ENCODE measurements at places on chromosomes 5 and 9.

DNA sequence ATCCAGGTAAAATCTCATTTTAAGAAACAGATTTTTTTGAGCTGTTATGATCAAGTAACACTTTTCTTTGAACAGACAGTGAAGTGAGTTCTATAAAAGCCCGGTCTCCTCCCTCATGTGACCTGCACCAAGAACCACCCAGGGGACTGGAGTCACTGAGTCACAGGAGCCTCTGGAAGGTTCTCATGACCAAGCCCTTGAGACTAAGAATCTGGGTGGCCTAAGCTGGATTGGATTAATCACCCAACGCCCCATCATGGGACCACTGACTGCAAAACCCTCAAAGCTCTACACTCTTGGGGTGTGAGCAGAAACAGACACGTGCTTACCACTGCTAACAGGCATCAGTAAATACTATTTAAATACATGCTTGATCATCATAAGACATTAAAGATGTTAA is 48.4 kb downstream of the SECISBP2 start:
- no peak for DNase-seq

DNA sequence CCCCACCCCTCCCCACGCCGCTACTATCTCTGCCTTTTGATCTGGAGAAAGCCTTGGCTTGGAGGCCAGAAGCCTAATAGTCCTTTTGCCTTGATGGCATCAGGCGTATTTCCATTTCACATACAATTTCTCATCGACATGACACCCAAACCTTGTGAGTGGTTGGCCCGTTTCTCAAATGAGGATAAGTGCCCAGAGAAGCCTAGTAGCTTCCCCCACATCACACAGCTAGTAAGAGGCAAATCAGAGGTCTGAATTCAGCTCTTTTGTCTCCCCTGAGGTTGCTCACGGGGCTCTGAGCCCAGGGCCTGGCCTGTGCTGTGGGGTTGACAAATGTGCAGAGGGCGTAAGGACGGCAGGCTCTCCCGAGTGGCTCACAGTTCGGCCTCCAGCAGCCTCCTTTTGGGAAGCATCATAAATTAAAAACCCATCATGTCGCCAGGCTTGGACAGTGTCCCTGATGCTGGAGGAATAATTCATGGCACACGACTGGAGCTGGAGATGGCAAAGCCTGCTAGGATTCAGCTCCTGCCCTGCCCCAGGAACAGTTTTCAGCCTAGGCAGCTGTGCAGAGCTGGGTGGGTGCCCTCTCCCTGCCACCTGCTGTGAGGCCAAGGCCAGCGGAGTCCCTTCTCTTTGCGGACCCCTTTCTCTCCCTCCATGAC is 263.8 kb downstream of the NSG2 start:
- no peak for DNase-seq

DNA sequence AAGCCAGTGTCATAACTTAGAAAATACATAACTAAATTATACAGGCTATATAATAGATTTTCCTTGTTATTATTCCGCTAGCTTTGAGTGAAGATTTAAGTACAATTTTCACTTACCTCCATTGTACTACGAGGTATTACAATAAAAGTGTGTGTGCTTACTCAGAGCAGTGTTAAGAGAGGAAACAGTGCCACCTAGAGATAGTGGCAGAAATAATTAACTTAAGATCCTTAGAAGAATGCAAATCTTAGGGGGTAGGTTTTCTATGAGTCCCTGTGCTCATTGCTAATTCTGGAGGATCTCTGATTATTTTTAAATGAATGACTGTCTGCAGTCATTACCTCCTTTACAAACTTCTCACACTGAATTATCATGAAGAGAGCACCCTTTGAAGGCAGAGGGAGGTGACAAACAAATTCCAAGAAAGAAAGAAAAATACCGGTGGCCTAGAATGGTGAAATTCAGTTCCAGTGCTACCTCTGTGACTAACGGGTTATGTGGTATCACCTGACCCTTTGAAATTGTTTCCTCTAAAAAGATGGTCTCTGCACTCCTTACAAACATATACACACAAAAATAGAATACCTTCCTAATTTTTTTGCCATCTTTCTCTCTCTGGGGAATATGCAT is 379.8 kb downstream of the TRIM36 start:
- no peak for DNase-seq

DNA sequence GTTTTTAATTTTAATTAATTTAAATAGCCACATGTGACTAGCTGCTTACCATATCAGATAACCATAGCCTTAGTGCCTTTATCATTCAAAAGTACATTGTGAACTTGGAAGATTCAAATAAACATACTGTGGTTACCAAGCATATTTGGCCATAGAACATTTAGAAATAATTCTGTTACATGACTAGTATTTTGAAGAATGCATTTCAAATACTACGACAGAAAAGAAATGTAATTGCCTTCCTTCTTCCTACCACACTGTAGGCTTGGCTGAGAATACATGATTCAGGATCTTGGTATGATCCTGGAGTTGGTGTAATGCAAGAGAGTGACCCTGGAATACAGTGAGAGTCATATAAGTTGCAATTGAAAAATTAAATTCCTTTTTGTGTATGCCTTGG is 109.7 kb upstream of the PCA3 start:
- DNase-seq = no peak

DNA sequence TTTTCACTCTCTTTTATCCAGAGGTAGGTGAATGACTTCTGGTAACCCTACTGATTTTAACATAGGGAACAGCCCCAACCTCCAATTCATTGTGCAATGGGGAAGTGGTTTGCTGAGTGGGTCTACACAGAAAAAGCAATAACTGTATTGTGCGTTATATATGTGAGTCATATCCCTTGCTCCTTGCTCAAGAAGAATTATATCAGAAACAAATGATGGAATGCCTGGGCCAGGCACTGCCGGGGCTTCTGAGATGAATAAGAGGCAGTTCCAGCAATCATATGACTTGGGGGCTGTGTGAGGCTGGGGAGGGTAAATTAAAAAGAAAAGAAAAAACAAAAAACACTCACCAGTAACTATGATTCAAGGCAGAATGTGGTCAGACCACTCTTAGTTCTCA is 79.2 kb upstream of the ABCA1 start:
- DNase-seq = no peak

DNA sequence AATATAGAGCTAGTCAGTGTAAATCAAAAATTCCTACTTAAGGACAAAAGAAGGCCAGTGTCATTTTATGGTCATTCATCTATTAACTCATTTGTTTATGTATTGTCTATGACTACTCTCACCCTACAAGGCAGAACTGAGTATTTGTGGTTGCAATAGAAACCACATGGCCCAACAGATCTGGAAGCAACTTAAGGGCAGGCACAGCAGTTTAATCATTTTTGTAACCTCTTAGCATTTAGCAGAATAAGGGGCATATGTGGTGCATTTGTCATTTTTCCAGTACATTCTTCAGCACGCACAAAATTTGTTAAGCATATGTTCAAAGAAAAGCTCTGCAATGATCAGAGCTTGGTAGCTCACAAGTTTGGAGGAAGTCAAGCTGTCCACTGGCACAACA is 1.1 kb downstream of the FKBP15 start:
- no peak for DNase-seq

DNA sequence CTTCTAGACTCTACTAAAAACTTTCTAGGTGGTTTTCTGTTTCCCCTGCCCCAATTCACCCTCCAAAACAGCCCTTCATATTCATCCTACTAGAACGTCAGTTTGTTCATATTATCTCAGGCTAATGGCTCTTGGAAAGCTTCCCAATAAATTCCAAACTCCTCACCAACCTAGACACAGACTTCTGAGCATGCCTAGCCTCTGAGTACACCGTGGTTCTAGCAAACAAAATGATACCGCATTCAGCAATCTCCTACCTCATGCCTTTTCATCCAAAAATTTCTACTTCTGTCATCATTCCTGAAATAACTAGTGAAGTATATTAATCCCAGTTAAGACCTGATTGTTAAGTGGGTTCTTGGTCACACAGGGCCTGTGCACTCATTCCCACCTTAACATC is 46.5 kb upstream of the NR5A1 start:
- DNase-seq = no peak

DNA sequence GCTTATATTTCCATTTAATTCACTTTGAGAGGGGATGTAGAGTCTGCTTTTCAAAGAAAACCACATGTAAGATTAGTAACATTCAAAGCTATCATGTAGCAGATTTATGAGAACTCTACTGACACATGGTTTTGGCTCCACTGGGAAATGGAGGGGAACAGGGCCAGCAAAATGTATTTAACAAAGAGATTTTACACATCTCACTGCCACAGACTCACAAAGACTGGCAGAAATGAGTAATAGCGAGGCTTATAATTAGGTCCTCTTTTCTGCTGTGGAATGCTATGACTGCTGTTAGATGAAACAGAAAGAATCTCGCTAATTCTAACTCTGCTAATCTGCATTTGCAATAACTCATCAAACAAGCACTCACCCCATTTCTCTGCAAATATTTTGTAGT is 4.5 kb downstream of the DAP start:
- DNase-seq = no peak

DNA sequence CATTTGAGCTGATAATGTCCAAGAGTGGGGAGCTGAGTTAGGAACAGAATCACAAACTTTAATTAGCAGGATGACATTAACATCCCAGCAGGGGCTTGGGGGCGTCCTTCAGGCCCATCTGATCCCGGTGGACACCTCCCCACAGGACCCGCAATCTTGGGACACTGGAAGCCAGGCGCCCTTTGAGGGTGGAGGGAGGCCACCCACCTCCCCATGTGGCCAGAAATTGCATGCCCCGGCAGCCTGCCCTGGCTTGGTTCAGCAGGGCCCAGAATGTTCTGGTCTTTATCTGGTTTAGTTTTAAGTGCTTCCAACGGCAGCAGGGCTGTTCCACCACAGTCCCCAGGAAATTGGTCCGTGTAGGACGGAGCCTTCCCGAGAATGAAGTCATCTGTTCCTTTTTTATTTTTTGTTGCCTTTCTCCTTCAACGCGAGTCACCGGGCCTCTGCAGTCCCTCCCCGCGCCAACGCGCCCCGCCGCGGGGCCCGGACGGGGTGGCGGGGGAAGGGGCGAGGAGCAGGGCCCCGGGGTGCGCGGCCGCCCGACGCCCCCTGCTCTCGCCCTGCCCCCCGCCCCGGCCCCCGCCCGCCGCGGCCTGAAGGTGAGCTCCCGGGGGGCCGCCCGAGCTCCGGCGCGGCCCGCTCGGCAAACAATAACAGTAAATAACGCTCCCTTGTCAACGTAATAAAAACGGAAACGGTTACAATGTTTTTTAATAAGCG is 207.9 kb downstream of the C9orf50 start:
- no peak for DNase-seq

- no peak for DNase-seq
Observed at GRCh38 chr5:81305785-81306184, 4.4 kb downstream of the ZCCHC9 start.

DNA sequence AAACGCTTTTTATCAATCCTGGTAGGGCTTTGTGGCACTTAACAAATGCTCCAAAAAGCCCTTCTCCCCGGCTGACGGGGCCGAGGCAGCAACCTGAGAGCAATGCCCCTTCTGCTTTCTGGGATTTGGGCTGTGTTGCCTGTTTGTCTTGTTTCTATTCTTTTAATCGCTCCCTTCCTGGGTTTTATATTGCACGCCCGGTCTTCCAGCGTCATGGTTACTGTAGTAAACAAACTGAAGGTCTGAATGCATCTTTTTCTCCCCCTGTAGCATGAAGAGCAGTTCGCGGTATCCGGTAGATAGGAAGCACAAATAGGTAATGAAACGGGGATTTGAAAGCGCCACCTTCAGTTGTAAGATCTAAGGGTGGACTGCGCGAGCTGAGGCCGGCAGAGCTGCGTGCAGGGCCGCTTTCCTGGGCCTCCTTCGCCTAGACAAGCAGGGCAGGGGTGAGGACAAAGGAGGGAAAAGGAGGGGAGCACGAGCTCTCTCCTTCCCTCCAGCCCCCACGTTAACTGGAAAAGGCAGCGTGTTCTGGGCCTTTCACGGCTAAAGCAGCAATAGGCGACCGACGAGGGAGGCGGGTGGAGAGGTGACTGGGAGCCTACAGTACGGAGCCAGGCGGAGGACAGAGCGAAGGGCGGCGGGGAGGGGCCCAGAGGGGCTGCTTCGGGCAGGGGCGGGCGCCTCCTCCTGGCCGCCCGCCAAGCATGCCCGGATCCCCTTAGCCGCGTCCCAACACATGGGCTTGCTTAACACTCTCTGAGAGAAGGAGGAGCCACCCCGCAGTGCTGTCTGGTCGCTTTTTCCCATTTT is 49.3 kb upstream of the ZNF366 start:
- no peak for DNase-seq

- no peak for DNase-seq
Observed at GRCh38 chr9:22240619-22241018, 206.0 kb upstream of the DMRTA1 start.

GRCh38 chr9:131875828-131876485 is 136.1 kb upstream of the RAPGEF1 start:
- DNase-seq = no peak

- DNase-seq = no peak
Observed at GRCh38 chr9:13127131-13127530, 152.4 kb downstream of the MPDZ start.

DNA sequence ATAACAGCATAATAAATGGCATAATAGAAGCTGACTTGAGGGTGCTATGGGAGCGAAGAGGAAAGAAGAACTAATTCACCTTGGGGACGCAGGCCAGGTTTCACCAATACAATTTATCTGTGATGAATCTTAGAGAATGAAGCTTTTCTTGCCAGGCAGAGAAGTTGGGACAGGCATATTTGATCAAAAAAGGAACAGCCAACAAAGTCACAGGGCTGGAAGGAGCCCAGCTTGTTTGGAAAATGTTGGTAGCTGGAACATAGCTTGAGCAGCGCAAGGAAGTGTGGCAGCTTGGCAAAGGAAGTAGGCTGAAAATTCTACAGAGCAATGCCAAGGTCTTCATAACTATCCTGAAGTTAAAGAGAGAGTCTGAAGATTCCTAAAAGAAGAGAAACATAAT is 181.5 kb upstream of the OR13F1 start:
- DNase-seq = no peak

GRCh38 chr9:88657893-88658292 is 122.9 kb downstream of the NXNL2 start:
- no peak for DNase-seq

GRCh38 chr5:133195250-133195649 is 143.4 kb downstream of the HSPA4 start:
- no peak for DNase-seq

Data from stimulated activated CD8-positive, alpha-beta memory T cell treated with anti-CD3 and anti-CD28 coated beads, Interleukin-4, amount 100 ng/mL, for 1 hour (primary cell).